Aorta (tissue), 5 donors: ENCODE measurements at places on chromosomes 5 and 9. TPM values are rescaled to one million over a fixed set of nuclear protein-coding genes. Genes with fewer than 3 reads are reported as not detected.

GRCh38 chr9:35958104-35958837, at the start of gene OR2S2:
Gene OR2S2 (minus strand): TSS chr9:35958154. CDS start chr9:35958098, 56 bp downstream.
- H3K27me3 ChIP-seq = no peaks in the 10 kb centered on the region
- H3K4me1 ChIP-seq = no peaks in the 10 kb centered on the region
- no peaks in the 10 kb centered on the region for H3K36me3 ChIP-seq
- DNase-seq = no peak

The GPR151 gene
- total RNA-seq = not detected

The FBXW11 gene
- 64.0 TPM for total RNA-seq

DNA sequence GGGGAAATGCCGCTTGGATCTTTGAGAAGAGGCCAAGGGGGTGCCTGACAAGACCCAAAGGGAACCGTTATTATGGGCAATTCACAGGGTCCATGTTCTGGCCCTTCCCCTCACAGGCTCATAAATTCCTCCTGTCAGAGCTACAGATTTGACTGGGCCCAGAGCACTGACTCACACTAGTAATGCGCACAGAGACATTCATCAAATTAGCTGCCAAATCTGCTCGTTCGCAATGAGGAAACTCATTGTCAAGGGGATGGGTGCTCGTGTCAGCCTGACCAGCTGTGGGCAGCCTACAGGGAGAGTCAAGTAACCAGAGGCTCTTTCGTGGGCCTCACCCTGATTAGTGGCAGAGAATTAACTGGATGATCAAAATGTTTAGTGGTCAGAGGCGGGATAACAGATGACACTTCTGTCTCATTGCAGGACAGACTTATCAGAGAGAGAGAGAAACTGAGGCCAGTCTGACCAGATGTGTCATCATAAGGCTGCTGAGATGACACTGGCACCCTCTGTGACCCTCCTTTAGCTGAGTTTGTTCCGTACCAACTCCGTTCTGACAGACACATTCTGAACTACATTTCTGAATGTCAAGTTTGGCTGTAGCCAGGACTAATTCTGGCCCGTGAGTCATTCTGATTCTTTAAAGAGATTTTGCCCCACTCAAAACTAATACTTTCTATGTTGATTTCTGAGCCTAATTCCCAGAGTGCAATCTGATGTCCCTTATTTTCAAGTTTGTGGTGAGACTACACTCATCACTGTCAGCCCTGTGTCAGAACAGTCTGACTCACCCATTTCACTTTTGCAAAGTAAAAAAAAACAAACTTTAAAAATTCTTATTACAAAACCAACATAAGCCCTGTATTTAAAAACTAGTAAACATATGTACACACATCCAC, 377.1 kb downstream of the ACTL7B start:
- H3K4me1 ChIP-seq = peaks cover 2% of the 10 kb centered on the region
- no peak for DNase-seq
- peak overlapping the region; percentile 90 for H3K27ac ChIP-seq
- no peaks in the 10 kb centered on the region for H3K27me3 ChIP-seq
- no peak overlapping the region for H3K4me3 ChIP-seq

The UNC13B gene
- 33.7 TPM for total RNA-seq

GRCh38 chr5:5677738-5678137, 255.3 kb downstream of the ICE1 start:
- H3K4me1 ChIP-seq = no peaks in the 10 kb centered on the region
- no peak overlapping the region for H3K27ac ChIP-seq
- no peaks in the 10 kb centered on the region for H3K27me3 ChIP-seq
- DNase-seq = no peak
- no peak overlapping the region for H3K4me3 ChIP-seq

The ZNF366 gene
- total RNA-seq = 10.3 TPM

DNA sequence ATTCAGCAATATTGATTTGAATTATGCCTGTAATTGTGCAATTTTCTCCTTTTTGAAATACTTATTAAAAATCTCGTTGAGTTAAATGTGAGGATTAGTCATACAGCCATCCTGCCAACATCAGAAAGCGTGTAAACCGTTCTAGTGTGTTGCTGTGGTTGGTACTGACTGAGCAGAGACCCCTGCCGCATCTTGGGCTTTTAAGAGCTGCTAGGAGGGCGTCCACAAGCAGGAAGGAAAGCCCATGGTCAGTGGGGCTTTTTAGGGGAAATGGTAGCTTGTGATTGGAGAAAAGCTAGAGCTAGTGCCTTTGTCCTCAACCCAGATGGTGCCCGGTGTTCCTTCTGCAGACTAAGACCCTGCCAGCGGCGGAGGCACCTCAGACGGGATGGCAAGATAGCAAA, 1.3 kb downstream of the SDHA start:
- DNase-seq = no peak
- no peaks in the 10 kb centered on the region for H3K27me3 ChIP-seq
- H3K36me3 ChIP-seq = peaks cover under 1% of the 10 kb centered on the region
- H3K4me1 ChIP-seq = no peaks in the 10 kb centered on the region
- H3K27ac ChIP-seq = no peak overlapping the region

DNA sequence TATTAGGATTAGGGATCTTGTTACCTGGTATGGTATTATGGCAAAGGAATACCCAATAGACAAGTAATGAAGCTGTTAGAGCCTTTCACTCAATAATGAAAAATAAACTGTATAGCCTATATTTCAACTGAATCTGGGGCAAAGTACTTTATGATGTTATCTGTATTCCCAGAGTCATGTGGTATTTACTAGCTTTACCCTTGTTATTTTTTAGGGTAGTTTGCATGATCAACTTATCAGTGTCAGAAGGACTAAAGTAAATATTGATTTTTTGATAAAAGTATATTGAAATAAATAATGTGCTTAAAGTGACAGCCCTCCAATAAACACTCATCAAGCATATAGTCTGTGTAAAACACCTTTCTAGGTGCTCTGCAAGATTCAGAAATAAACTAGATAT, 64.6 kb downstream of the MAN2A1 start:
- no peak for DNase-seq
- no peaks in the 10 kb centered on the region for H3K4me1 ChIP-seq
- H3K27me3 ChIP-seq = no peaks in the 10 kb centered on the region

The PTGDS gene
- total RNA-seq = 145 TPM

The IL7R gene
- 8.6 TPM for total RNA-seq

DNA sequence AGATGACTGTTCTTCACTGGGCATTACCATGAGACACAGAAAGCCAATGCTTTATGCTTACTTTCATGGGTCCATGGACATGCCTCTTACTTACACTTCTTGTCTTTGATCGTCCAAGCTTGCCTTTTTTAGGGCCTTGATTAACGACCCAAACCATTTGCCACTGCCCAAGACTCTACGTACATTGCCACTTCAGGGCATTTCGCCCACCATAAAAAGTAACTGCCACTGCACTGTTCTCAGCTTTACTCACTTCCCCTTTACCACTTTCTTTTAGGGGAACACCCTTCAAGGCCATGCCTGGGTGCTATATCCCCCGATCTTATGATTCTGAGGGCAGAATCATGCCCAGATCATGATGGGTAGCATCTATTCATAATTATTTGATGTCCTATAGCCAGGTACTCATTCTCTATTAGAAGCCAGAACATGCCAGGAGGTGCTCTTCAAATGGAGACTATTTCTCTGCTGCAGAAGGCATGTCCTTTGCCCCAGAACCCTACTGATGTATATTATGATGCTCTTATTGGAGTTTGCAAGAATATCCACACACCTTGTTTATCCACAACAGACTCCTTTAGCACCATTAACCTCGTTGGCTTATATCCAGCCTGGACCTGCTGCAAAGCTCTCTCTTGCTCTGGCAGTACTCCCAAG, 64.1 kb upstream of the RAD23B start:
- no peaks in the 10 kb centered on the region for H3K27me3 ChIP-seq
- no peak overlapping the region for H3K4me3 ChIP-seq
- H3K27ac ChIP-seq = no peak overlapping the region
- no peaks in the 10 kb centered on the region for H3K36me3 ChIP-seq
- no peaks in the 10 kb centered on the region for H3K4me1 ChIP-seq

The SPATA24 gene
- 3.1 TPM for total RNA-seq

DNA sequence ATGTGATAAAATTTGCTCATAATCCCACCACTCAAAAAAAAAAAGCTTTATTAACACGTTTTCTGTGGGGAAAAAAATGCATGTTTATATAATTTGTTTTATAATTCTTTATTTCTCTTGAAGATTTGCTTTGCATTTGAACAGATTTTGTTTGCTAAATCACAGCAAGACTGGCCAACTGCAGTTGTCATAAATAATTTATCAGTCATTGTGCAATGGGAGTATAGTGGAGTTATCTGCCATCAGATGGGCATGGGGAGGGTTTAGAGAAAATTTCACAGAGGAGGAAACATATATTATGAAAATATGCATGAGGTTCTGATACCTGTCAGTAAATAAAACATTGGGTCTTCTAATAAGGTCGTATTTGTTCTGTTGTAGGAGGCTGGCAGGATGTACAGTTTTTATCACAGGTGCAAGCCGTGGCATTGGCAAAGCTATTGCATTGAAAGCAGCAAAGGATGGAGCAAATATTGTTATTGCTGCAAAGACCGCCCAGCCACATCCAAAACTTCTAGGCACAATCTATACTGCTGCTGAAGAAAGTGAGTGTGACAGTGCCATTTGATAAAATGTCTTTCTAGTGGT, 23.8 kb downstream of the HSDL2 start:
- no peak overlapping the region for H3K27ac ChIP-seq
- no peak overlapping the region for H3K4me3 ChIP-seq
- H3K36me3 ChIP-seq = peaks cover 3% of the 10 kb centered on the region

The FAM153A gene
- 1.0 TPM for total RNA-seq

DNA sequence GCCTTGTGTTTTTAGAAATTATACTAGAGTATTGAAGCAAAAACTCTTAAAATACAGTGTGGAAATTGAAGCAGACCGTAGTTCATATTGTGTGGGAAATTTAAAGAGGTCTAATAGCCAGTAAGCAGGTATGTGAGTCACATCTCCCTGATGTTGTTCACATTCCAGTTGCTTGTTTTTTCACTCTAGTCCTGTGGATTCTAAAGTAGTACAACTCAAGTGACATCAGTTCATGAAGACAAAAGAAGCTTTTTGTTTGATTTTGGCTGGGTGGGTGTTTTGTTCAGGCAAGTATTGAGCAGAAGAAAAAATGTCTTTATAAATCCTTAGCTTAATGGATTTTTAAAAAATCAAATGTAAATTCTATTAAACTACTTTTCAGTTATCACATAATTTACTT, 216.2 kb downstream of the MAN2A1 start:
- H3K27ac ChIP-seq = no peak overlapping the region
- no peak for DNase-seq
- H3K4me3 ChIP-seq = no peak overlapping the region

DNA sequence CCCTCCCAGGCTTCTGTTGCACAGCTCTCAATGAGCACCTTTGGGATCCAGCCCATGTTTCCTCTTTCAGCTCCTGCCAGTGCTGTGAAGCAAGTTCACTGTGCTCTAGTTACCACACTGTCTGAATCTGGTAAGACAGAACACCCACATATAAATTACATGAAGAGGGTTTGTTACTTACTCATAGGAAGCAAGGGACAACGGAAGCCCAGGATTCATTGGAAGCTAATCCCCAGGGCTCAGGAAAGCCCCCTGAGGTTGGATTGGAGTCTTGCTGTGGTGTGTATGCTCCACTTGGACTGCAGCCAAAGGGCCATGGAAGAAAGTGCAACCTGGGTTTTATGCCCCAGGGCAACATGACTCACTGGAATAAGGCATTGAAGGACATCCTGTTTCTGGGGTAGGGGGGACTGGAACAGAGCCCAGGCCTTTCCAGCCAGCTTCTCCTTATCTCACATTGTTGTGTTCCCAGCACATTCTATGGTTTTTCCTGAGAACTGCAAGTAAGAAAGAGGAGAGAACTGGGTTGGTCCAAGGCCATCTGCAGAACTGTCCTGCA, 15.6 kb upstream of the CLK4 start:
- no peaks in the 10 kb centered on the region for H3K36me3 ChIP-seq
- peak; percentile 53 for DNase-seq
- no peaks in the 10 kb centered on the region for H3K4me1 ChIP-seq
- no peak overlapping the region for H3K4me3 ChIP-seq
- H3K27ac ChIP-seq = no peak overlapping the region

The GHR gene
- total RNA-seq = 10.9 TPM

The CORO2A gene
- total RNA-seq = 1.6 TPM

The SH2D3C gene
- 19.7 TPM for total RNA-seq

GRCh38 chr5:32261198-32261597, 51.5 kb downstream of the MTMR12 start:
- H3K27me3 ChIP-seq = no peaks in the 10 kb centered on the region
- DNase-seq = no peak
- no peak overlapping the region for H3K4me3 ChIP-seq
- no peak overlapping the region for H3K27ac ChIP-seq
- H3K4me1 ChIP-seq = no peaks in the 10 kb centered on the region
- H3K36me3 ChIP-seq = no peaks in the 10 kb centered on the region

GRCh38 chr5:150559701-150560100, 51.8 kb downstream of the NDST1 start:
- H3K4me3 ChIP-seq = no peak overlapping the region
- H3K27me3 ChIP-seq = no peaks in the 10 kb centered on the region
- H3K27ac ChIP-seq = no peak overlapping the region
- H3K36me3 ChIP-seq = peaks cover 1% of the 10 kb centered on the region
- DNase-seq = no peak

DNA sequence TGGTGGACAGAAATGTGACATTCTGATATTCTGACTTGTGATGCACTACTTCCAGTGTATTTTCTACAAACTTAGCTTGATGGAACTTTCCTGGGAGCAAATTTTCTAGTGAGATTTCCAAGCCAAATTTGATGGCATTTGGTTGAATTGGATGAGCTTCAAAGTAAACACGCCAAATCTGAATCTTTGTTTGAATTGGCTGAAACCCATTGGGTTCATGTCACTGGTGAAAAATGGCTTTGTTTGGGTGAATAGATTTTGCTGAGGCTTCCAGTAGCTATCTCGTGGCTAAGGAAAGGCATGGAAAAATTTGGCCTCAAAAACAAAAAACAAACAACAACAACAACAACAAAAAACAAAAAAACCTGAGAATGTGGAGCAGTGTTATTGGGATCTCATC, 271.1 kb upstream of the RPS23 start:
- H3K27me3 ChIP-seq = no peaks in the 10 kb centered on the region
- no peaks in the 10 kb centered on the region for H3K36me3 ChIP-seq
- H3K4me3 ChIP-seq = no peak overlapping the region
- DNase-seq = no peak
- H3K27ac ChIP-seq = no peak overlapping the region

GRCh38 chr5:1985781-1986180, 103.1 kb upstream of the IRX4 start:
- no peaks in the 10 kb centered on the region for H3K36me3 ChIP-seq
- H3K4me3 ChIP-seq = no peak overlapping the region
- no peak overlapping the region for H3K27ac ChIP-seq

The PRRT1B gene
- total RNA-seq = not detected

DNA sequence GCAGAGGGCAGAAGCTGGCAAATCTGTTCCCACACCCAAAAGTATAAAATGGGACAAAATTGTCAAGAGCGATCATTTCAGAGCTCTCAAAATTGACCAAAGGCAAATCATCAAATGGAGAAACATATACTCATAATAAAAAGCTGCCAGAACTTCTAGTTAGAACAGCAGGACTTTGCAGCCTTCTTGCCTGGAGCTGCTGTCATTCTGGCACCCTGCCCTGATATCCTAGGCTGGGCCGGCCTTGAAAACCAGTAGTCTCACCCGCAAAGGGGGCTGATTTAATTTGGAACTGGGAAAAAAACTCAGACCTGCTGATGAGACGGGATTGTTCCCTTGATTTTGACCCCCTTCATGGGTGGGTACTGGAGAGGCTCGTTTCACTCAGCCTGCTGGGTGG, 18.5 kb downstream of the OR2V1 start:
- H3K27ac ChIP-seq = no peak overlapping the region
- H3K4me3 ChIP-seq = no peak overlapping the region
- H3K27me3 ChIP-seq = peaks cover 2% of the 10 kb centered on the region
- no peak for DNase-seq

- no peaks in the 10 kb centered on the region for H3K27me3 ChIP-seq
- no peaks in the 10 kb centered on the region for H3K4me1 ChIP-seq
- H3K4me3 ChIP-seq = no peak overlapping the region
- H3K27ac ChIP-seq = no peak overlapping the region
- no peaks in the 10 kb centered on the region for H3K36me3 ChIP-seq
- DNase-seq = no peak
Measured at GRCh38 chr5:36722900-36723299, 116.5 kb downstream of the SLC1A3 start.
